Right cardiac atrium (tissue), 5 donors: ENCODE measurements at places on chromosomes 13 and 19.

DNA sequence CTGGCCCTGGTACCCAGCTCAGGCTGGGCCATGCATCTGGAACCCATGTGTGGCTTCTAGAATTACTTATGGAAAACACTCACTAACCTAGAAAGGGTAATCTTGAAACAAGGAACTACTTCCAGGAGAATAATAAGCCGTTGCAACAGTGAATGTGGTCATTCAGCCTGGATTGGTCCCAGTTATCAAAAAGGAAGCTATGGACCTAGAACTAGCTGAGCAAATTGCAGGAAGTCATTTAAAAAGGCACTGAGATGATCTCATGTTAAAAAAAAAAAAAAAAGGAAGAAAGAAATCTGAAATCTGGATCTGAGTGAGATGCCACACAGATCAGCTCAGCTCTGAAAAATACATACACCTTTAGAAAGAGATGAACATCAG, 59.6 kb downstream of the DCT start:
- no peak for DNase-seq

DNA sequence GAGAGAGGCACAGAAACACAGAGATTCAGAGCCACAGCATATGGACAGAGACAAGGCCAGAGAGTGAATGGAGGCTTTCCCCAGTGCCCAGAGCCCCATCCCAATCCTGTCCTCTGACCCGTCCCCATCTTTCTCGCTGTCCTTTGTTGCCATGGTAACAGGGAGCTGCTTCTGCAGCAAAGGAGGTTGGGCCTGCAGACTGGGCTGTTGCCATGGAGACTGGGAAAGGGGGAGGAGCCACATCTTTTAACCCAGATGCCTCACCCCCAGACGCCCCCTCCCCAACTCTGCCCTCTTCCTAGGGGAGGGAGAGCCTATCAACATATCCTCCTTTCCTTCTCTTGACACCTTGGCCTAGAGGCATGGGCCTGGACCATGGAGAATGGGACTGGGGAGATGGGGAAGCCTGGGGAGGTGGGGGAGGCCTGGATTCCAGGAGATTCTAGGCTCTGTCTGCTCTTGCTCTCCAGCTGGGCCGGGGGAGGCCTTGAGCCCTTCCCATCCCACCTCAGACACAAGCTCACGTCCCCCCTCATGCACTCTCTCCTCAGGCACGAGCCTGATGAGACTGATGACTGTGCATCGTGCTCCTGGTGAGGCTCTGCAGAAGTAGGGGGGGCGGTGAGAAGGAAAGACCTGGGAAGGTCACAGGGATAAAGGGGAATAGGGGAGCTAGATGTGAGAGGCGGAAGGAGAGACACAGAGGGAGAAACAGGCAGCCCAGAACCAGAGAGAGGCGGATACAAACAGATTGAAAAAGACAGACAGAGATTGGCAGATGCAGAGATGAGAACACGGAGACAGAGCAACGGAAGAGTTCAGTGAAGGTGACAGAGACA, 2.1 kb upstream of the ATP1A3 start:
- no peak for DNase-seq

DNA sequence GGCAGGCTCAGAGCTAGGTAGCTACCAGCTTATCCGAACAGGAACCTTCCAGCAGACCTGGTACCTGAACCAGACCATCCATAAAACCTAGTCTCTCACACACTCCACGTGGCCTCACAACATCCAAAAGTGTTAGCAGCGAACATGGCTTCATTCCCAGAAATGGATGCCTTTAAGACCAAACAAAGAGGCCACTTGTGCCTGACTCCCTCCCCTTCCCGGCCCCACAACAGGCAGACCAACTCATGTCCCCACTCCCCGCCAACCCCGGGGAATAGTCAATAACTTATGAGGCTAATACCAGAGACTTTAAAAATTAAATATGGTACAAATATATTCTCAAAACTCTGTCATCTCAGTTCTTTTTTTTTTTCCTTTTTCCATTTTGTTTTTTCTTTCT, 46.2 kb downstream of the ZNF557 start:
- no peak for DNase-seq

- DNase-seq: no peak
Observed at GRCh38 chr13:30308548-30308947, 1.2 kb upstream of the KATNAL1 start.

DNA sequence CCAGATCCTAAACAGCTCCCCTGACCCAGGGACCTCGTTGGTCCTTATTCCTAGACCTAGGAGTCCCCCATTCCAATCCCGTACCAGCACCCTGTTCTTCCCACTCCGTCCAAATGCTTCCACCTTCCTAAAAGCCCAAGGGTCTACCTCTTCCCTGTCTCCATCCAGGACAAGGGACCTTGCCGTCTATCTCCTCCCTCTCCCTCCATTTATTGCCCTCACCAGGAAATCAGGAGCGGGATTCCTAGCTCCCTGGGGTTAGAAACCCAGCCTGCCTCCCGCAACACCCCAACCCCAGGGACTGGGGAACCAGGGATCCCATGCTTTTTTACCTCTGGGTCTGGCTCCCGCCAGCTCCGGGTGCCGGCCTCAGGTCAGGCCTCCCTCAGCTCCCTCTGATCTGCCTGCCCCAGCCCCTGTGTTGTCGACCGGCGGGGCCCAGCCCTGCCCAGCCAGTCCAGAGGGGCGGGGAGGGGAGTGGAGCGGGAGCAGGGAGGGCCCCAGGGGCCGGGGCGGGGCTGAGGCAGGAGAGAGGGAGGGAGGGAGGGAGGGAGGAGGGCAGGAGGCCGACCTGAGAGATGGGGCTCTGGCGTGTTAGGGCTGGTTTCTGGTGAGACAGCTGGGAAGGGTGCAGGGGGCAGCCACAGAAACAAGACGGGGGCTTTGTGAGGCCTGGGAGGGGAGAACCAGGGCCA, at the start of gene B3GNT8:
Gene B3GNT8, minus strand, starts transcription at position 423 of the 695 bp plus-strand sequence. CDS start 596 bp downstream, outside the sequence.
- DNase-seq: peak; percentile 95

DNA sequence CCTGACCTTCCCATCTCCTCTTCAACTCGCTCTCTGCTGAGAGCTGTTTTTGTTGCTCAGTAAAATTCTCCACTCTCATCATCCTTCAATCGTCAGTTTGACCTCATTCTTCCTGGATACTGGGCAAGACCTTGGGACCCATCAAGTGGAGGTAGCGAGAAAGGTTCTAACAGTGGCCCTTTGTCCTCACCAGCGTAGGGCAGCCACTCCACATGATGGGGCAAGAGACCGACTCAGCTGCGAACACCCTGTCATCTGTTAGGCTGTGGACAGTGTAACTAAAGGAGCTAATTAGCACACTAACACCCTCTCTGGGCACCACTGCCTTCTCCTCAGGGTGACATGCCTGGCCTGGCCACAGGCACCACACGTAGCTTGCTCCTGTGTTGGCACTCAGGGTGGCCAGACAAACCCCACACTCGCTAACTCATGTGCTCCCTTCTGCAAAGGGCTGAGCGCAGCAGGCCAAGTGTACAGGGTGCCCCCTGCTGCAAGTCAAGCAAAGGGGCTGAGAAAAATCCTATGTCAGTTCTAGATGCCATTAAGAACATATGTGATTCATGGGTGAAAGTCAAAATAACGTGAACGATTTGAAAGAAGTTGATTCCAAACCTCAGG, 1216.0 kb downstream of the SLITRK5 start:
- no peak for DNase-seq

DNA sequence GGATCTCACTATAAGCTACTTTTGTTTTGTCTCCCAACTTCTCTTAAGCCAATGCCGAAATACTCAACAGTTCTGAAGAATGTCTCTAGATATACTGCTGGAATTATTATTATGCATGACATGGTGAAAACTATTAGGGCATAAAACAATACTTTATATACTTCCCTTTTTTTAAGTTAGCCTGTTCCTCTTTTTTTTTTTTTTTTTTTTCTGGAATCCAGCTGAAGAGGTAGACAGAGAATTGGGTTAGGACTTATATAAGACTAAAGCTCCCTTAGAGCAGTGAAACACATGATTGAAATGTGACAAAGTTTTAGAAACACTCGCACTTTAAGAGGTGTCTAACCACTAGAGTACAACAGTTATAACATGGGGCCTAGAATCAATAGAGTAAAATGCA, 850.9 kb upstream of the PCDH9 start:
- no peak for DNase-seq

GRCh38 chr19:13207846-13208671, 57.8 kb downstream of the IER2 start:
- DNase-seq: peak; percentile 75

DNA sequence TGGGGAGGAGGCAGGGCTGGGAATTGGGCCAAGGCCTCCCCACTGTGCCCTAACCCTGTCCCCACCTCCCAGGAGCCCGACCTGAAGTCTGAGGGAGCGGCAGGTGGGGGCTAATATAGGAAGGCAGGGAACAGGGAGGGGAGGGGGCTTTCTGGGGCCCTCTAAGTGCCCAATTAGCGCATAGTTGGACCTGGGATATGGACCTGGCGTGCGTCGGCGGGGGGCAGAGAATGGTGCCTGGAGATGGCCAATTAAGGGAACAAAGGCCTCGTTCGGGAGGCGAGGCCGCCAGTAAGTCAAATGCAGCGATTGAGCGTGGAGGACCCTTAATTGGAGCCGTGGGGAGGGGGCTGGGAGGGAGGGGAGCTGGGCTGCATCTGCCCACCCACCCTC, at the start of gene C19orf85:
Gene C19orf85, minus strand, starts transcription at position 90 of the 393 bp plus-strand sequence. CDS start 197 bp downstream, outside the sequence.
- no peak for DNase-seq

DNA sequence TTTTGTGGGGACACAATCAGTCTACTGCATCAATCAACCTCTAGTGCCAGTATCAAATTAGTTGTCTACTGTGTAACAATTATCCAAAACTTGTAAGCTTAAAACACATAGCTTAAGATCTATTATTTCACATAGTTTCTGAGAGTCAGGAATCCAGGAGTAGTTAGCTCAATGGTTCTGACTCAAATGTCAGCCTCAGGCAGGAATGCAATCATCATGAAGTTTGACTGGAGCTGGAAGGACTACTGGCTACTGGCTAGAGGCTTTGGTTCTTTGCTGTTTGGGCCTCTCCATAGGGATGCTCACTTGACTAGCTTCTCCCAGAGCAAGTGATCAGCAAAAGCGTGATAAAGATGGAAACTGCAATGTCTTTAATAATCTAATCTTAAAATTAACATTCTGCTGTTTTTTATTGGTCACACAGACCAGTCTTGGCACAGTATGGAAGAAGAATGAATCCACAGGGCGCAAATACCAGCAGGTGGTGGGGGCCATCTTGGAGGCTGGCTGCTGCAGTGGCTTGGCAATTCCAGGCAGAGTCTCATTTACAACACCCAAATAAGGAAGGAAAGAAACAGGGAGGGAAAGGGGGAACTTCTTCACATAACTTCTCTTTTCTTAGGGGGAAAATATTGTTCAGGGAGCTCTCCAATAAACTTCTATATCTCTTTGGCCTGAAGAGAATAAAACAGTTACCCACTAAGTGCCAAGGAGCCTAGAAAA, 15.7 kb downstream of the CAB39L start:
- no peak for DNase-seq

DNA sequence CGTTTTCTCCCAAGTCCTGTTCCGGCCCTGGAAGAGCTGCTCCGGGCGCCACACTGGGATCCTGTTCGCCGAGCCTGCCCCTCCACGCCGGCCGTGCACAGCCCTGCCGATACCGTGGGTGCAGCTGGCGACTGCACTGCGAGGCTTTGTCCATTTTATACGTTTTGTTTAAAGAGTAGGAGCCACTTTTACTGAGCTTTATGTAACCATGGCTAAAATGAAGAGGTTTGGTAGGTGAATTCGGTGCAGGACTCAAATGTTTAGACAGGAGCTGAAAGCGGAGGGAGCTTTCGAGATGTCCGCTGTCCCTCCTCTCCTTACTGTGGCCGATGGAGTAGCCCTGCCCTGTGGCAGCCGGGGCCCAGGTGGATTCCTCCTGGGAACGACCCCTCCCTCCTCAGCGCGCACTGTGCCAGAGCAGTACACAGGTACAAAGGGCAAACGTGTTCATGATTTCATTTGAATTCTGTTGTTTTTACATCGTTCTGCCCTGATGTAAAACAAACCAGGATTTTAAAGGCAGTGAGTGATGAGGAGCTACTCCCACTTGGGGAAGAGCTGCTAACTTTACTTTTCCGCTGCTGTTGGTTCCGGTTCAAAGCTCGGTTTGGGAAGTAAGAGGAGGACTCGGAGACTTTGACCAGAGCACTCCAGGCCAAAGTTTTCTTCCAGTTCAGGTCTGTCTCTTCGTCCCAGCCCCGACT, 1.7 kb downstream of the COL4A2 start:
- DNase-seq: no peak

DNA sequence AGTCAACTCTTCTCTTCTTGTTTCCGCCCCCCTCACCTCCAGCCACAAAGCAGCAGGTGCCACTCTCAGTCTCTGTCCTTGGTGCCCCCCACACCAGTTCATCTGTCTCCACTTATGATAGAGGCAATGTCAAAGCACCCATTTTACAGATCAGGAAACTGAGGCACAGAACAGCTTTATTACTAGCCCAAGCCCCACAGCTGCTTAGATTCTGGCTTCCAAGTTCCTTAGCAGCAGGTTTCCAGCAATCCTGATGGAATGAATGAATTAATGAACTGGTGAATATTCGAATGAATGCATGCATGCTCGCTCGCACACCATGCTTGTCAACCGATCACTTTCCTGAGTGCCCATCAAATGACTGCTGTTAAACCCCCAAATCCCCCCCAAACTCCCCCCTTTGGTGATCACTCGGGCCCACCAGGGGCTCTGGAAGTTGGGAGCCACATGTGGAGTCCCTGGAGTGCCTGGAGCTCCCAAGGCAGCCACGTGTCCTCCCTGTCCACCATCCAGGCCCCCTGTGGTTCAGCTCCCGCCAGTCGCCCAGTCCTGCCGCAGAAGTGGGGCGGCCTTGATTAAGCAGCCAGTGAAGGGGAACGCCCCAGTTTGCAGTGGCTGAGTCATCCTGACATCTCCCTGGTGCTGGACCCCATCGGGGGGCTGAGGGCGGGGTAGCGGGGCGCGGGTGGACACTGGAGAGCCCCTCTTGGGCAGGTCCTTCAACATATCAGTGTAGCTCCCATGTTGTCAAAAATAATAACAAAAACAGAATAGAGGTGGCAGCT, 6.8 kb downstream of the PTPRS start:
- no peak for DNase-seq

- DNase-seq: no peak
Observed at GRCh38 chr19:15196360-15197005, 4.3 kb downstream of the NOTCH3 start.

- no peak for DNase-seq
Observed at GRCh38 chr13:25371875-25372283, at the start of gene ATP8A2. ATP8A2 (plus strand) TSS chr13:25371974; CDS start chr13:25372213, 239 bp downstream.

GRCh38 chr19:38656171-38656981, 8.9 kb downstream of the ACTN4 start:
- no peak for DNase-seq
